ENCODE measurements at places on chromosomes 13 and 19.

- peak; percentile 90 for DNase-seq
Measured at GRCh38 chr13:38979891-38980749, 10.5 kb downstream of the STOML3 start.

DNA sequence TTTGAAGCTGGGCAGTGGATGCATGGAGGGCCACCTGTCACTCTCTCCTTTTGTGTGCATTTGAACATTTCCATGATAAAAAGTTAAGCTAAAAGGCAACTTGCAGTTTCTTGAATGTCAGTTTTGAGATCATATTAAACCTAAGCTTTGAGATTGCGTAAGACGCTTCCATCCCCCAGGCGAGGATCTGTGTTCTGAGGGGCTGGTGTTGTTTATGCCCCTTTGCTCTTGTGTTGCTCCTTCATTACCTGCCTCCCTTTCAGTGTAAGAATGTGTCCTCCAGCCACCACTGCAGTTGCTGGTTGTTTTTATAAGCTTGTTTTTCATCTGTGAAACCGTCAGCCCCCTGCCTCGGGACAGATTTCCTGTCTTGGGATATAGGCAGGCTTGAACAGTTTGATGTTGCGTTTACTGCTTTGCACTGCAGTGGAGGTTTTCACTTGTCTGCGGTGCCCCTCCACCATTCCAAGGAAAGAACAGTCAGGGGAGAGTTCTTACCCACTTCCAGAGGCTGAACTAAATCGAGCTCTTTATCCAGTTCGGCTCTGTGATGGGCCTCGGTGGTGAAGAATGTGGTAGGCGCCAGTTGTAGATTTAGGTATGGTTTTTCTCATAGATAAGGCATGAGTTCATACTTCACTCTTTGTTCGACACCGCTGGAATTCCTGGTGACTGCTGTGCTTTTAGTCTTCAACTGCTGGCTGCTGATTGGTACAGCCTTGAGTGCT lies 96.8 kb downstream of the ARHGEF7 start:
- DNase-seq = no peak

GRCh38 chr19:43620061-43621001 lies 902 bp upstream of the ZNF428 start:
- no peak for DNase-seq

DNA sequence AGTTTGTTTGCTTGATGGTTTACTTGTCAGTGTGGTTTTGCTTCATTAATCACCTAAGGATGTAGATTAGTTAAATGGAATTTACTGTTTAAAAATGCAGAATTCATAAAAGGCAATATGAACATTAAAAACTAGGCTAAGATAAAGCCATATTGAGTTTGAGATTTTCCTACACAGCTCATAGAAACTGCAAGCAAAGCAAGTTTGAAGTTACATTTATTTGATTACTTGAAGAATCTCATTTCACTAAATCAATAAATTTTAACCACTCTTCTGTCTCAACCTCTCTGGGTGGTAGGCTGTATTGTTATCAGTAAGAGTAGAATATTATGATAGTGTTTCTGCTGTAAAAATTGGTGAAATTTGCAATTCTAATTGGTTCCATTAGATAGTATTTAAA lies 1180.7 kb upstream of the SLC10A2 start:
- no peak for DNase-seq

GRCh38 chr13:50162567-50162966 lies 147.3 kb downstream of the KCNRG start:
- no peak for DNase-seq

DNA sequence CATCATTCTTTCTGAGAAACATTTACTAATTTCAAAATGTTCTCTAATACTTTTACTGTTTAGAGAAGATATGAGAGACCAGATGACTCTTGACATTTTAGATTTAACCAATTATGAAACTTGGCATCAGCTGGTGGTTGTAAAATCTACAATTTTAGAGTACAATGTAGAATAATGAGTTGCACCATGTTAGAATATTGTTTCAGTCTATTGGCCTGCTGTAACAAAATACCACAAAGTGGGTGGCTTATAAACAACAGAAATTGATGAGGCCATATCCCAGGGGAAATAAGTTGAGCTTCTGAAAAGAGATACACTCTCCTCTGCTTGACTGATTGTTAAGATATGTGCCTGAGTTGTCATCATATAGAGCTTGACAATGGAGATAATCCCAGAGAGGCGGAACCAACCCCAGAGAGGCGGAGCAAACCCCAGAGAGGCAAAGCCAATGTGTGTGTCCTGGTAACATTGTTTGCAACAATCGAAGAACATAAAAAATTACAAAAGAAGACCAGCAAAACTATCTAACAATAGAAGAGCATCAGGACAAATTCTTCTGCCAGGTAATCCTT lies 373.0 kb upstream of the SLITRK1 start:
- DNase-seq = no peak

GRCh38 chr19:55635856-55636440 lies 4.9 kb upstream of the ZNF580 start:
- no peak for DNase-seq

- no peak for DNase-seq
Measured at GRCh38 chr19:2754659-2755447, 15.0 kb upstream of the SLC39A3 start.

DNA sequence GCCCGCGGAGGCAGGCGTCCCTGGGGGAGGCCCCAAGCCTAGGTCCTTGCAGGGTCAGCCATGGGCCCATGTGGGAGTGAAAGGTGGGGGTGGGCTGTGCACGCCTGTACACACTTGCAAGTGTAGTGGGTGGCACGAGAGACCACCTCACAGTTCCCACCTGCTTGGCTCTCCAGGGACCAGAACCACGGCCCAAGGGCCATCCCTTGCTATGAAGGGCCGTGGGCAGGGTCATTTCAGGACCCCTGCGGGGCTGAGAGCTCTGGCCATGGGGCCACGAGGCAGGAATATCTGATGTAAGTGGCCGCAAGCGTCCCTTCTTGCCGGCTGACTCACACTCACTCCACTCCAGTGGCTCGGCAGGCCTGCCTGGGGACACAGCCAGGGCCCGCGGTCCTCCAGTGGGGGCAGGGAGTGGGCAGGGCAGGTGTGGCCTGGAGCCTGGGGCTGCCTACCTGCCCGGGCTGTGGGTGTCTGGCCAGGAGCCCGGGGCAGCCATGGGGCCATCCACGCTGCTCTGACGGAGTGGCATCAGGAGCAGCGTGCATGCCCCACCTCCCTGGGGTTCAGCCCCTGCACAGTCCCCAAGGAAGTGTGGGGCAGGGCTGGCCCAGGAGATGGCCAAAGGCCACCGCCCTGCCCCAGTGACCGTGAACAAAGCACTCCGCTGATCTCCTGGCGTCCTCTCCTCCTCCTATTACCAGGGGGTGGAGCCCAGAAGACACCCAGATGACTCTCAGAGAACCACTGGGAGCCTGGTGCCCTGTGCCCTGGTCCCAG lies 8.6 kb upstream of the MKNK2 start:
- DNase-seq = peak; percentile 63

DNA sequence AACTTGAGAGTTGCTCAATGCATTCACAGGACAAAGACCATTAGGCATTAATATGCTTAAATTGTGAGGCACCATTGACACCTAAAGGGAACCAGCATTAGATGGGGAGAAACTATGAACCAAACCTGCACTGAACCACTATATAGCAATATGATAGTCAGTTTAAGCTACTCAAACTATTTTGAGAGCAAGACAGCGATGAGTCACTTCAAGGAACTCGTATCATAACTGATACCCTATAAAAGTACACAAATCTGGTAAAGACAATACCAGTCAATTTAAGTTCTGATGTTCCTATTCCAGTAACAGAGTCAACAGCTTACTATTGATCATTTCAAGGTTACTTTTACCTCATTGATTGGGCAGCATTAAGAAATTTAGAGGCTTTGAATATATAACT lies 151.3 kb upstream of the ATXN8OS start:
- no peak for DNase-seq

GRCh38 chr13:37127691-37128241 lies 22.3 kb upstream of the CSNK1A1L start:
- no peak for DNase-seq
